ENCODE measurements at places on chromosomes 2 and 18.

DNA sequence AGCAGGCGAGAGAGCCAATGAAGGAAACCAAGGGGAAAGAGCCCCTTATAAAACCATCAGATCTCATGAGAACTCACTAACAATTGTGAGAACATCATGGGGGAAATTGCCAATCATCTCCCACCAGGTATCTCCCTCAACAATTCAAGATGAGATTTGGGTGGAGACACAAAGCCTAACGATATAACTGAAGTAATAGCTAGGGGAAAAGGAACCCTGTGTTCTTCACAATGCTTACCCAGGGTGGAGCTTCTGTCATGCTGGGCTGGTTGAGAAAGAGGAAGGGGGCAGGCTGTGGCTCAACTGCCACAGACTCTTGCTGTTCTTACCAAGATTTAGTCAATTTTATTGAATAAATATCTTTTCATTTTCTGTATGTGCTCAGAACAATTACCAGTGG lies 392.1 kb upstream of the HS6ST1 start:
- DNase-seq: no peak

- no peak for DNase-seq
Observed at GRCh38 chr2:102435741-102436140, 12.8 kb downstream of the IL18RAP start.

DNA sequence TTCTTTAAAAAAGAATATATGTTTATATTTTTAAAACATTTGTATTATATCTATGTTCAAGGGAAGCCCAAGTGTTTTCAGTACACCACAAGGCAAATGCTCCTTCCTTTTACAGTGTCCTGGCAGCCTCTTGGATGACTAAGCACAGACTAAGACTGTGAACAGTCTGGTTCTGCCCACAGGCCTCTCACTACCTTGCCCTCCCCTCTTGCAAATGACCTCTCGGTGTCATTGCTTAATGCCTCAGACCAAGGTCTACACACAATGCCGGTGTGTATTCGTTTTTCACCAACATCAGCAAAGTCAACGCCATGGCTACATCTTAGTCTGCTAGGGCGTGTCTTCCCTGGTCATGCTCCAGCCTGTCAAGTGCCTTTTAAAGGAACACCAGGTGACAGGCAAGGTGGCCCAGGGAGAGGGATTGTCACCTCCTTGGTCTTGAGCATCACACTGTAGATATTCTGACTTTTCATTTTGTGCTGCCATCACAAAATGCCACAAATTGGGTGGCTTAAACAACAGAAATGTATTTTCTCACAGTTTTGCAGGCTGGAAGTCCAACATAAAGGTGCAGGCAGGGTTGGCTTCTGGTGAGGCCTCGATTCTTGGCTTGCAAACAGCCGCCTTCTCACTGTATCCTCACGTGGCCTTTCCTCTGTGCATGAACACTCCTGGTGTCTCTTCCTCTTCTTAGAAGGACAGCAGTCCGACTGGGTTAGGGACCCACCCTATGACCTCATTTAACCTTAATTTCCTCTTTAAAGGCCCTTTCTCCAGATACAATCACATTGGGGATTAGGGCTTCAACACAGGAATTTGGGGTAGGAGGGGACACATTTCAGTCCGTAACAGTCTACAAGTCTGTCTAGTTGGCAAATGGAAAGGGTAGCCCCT lies 266.5 kb downstream of the KLHL29 start:
- DNase-seq: no peak

- no peak for DNase-seq
Observed at GRCh38 chr2:39313575-39313974, 69.8 kb upstream of the CDKL4 start.

GRCh38 chr2:142545036-142545435 lies 332.4 kb upstream of the KYNU start:
- DNase-seq: no peak

DNA sequence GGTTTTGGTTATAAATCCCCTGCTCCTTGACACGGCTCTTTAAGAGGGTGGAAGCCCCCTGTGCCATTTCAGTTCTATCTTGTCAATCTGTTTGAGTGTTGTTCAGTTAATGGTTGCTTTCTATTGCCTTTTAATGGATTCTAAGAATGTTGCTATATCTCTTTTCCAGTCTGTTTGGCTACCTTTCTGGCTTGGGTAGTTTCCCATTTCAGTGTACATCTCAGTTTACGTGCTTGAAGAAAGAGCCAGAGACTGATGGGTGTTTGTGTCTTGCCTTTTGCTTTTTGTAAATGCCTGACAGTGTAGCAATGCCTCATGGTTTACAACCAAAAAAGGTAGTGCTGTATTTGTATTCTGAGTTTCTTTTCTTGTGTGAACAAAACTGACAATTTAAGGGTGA lies 45.3 kb downstream of the SPATS2L start:
- no peak for DNase-seq

GRCh38 chr2:26292646-26293045 lies 47.9 kb downstream of the HADHB start:
- no peak for DNase-seq

- DNase-seq: no peak
Observed at GRCh38 chr2:231117922-231118613, 6.8 kb downstream of the HTR2B start.

DNA sequence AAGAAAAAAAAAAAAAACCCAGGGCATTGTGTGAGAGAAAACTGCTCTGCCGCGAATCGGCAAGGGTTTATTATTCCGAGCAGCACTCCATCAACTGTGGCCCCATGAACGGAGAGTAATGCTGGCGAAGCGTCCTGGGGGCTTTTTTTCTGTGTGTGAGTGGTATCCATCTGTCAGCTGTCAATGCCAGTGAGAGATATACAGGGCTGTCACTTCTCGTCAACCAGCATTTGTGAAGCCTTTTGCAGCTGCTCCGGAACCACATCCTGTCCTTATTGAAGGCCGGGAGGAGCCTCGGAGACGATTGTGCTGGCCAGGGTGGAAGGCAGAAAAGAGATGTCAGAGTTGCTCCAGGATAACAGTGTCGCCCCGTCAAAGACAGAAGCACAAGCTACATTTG lies 356.9 kb upstream of the SMIM21 start:
- no peak for DNase-seq

- DNase-seq: no peak
Observed at GRCh38 chr18:73549236-73549635, 598.4 kb downstream of the FBXO15 start.

- no peak for DNase-seq
Observed at GRCh38 chr18:10197097-10197496, 257.3 kb upstream of the APCDD1 start.

- DNase-seq: no peak
Observed at GRCh38 chr2:86417961-86418360, 23.2 kb upstream of the KDM3A start.

DNA sequence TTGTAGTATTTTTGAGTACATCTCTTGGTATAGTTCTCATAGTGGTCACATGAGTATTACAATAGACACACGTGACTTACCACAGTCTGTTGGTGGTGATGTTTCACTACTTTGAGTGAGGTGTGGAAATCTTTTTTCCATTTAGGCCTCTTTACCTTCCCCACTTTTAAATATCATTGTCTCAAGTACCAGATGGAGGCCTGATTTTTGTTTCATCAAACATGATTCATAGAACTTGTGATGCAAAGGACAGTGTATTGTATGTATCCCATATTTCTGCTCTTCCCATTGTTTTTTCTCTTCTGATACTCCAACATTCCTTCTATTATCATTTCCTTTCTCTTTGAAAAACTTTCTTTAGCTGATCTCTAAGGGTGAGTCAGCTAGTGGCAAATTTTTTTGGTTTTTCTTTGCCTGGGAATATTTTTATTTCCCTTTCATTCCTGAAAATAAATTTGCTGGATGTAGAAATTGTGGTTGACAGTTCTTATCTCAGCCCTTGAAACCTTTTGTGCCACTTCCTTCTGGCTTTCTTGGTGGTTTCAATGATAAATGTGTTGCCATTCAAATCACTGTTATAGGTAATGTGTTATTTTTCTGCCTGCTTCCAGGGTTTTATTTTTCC lies 32.8 kb downstream of the RFX8 start:
- no peak for DNase-seq

DNA sequence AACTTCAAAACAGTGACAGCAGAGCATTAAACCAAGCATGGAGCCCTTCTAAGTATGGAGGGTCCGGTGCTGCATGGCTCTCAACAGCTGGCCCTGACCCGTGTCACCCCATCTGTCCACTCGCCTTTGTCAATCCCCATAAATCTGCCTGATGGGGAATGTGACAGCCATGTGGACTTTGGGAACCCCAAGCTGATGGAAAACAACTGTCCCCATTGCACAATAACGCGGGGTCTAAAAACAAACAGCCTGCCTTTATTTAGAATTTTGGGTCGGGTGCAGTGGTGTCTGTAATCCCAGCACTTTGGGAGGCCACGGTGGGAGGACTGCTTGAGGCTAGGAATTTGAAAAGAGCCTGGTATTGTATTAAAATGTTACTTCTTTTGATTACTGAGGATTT lies 17.1 kb upstream of the THADA start:
- DNase-seq: no peak

DNA sequence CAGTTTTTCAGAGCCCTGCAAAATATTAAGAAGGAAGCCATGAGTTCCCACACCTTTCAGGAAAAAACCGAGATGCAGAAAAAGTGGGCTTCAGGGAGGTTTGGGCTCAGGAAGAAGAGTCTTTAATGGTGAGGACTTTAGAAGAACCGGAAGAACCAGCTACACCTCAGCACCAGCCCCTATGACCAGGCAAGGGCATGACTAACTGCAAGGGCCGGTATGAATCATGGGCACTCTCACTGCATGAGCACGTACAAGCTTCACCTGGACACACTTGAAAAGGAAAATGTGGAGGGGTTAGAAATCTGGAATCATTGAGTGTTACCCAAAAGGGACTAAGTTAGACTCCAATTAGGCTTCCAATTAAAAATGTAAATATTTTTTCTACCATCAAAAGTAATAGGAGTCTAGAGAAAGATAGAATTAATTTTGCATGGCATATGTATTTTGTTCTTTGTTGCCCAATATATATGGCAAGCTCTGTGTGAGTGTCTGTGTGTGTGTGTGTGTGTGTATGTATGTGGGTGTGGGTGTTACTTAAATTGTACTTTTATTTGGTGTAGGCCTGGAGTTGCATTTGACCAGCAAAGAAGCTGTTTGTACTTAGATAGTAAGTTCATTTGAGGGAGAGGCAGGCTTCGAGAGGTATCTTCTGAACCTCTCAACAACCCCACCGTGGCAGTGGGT lies 66.5 kb upstream of the THUMPD2 start:
- DNase-seq: no peak

GRCh38 chr2:106570316-106570715 lies 83.2 kb downstream of the CD8B2 start:
- no peak for DNase-seq

DNA sequence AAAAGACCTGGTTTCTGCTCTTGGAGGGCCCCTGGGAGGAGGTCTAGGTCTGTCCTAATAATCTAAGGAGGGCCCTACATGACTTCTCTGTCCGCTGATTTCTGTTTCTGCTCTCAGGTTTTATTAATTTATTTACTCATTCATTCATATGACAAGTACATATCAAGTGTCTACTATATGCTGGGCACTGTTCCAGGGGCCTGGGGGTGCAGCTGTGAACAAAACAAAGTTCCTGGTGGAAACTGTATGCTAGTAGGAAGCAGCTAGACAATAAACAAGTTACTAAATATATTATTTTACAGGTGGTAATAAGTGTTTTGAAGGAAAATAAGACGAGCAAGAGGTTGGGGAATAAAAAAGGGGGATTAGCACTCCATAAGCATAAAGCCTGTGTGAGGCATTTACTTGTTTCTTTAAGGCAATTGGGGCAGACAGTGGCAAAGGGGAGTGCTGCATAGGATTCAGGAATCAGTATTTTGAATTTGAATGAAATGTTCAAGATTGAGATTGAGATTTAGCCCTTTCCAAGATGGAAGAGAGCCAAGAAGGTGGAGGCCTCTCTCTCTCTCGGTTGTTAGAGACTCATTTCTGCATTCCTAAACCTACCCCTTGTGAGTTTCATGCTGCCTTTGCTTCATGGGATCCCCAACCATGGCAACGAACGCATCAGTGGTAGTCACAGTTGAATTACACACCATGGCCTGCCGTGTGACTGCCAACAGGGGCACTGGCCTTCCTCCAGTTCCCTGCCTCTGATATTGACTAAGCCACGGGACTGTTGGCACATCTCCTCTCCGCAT lies 28.3 kb downstream of the DRC1 start:
- no peak for DNase-seq

- no peak for DNase-seq
Observed at GRCh38 chr2:32882816-32883810, 63.6 kb upstream of the LTBP1 start.

GRCh38 chr18:36661999-36662398 lies 166.8 kb downstream of the TPGS2 start:
- DNase-seq: no peak

- no peak for DNase-seq
Observed at GRCh38 chr2:12068796-12069538, 322.5 kb downstream of the LPIN1 start.

DNA sequence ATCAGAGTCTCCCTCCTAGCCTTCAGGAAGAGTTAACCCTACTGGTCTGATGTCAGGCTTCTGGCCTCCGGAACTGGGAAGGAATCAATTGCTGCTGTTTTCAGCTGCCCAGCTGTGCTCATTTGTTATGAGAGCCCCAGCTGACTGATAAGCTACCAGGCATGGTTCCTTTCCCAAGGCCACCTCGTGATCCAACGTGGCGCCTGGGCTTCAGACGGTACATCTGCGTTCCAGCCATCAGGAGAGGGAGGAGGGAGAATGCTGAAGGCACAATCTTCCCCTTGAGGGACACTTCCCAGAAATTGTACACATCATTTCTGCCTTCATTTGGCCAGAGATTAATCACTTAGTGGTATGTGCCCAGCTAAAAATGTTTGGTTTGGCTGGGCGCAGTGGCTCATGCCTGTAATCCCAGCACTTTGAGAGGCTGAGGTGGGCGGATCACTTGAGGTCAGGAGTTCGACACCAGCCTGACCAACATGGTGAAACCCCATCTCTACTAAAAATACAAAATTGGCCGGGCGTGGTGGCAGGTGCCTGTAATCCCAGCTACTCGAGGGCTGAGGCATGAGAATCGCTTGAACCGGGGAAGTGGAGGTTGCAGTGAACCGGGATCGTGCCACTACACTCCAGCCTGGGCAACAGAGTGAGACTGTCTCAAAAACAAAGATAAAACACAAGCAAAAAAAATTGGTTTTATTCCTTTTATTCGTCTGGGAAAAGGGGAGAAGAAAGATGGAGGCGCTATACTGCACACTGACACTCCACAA lies 10.5 kb upstream of the ARMC9 start:
- no peak for DNase-seq

All from activated naive CD4-positive, alpha-beta T cell treated with anti-CD3 and anti-CD28 coated beads, Interleukin-2, amount 50 U/mL, for 16 hours (primary cell).